ENCODE measurements at places on chromosomes 2 and 18.

DNA sequence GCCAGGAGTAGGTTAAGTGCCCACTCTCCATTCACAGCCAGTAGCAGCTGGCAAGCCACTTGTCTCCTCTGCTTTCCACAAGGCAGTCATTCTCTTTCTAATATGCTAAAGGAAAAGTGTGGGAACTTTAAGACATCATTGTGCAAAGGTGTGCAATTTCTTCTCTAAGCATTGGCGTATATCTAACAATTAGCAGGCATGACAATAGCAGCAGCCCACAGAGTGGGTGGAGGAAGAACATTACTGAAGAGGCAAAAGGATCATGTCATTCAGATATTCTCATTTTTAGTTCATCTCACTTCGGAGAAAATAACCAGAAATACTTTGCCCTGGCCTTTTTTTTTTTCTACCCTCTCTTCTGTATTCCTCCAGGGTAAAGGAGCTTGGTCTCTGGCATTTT is 177.6 kb downstream of the DNAH7 start:
- no peak for DNase-seq

DNA sequence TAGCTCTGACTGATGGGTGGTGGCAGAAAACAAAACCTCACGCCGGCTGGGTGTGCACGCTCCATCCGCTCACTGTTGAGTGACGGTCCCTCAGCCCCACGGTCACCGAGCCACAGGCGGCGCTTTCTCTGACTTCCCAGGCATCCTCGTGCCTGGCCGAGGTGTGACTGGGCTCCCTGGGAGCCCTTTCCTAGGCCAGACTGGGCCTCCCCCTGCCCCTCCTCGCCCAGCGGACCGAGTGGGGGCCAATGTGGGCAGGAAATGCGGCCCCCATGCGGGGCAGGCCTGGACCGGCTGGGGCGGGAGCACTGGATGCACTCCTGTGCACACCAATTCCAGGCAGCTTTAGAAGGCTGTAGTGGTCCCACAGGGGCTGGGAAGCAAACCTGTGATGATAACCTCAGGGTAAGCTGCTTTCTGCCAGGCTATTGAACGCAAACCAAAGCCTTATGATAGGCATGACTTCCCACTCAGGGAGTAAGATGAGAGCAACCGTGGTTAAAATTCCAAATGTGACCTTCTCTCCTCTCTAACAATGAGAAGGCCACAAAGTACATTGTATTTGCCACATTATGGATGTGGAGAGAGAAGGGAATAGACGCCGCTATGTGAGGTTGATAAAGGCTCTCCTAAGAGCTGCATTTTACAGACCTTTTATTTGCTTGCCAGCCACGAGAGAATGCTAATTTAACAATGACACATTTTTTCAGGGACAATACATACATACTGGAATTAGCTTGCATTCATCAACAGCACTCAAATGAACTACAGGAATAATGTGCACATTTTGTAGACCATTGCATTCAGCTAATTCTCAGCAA is 83.9 kb upstream of the PGAP1 start:
- DNase-seq: no peak

- no peak for DNase-seq
Observed at GRCh38 chr2:9297156-9297555, 90.5 kb downstream of the ASAP2 start.

- DNase-seq: no peak
Observed at GRCh38 chr18:52451851-52452250, 111.9 kb downstream of the DCC start.

- no peak for DNase-seq
Observed at GRCh38 chr18:48048251-48048650, 117.8 kb upstream of the SMAD2 start.

- DNase-seq: no peak
Observed at GRCh38 chr2:24022975-24023575, 13.2 kb downstream of the MFSD2B start.

GRCh38 chr2:62938126-62938525 is 112.5 kb upstream of the OTX1 start:
- no peak for DNase-seq

- DNase-seq: no peak
Observed at GRCh38 chr2:45340318-45340717, 270.7 kb downstream of the SRBD1 start.

DNA sequence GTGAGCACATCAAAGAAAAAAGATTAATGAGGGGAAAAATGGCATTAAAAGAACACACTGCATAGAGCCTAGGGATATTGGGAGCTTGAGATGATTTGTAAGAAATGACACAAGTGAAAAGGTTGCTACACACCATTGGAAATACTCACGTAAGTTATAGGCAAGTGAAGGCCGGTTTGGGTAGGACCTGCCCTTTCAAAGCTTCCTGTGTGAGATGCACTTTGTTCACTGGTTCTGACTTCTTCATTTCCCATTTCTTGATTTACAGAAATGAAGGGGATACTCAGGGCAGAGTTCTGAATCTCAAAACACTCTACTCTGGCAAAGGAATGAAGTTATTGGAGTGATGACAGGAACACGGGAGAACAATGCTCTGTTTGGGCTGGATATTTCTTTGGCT is at the start of gene IL18RAP:
TSS of gene IL18RAP (plus strand) at position 251 of the 400 bp plus-strand sequence. CDS start at position 369, 118 bp downstream.
- DNase-seq: no peak

- no peak for DNase-seq
Observed at GRCh38 chr2:201618744-201619662, 24.3 kb downstream of the TMEM237 start.

GRCh38 chr2:1936427-1936980 is 192.2 kb upstream of the PXDN start:
- DNase-seq: no peak

DNA sequence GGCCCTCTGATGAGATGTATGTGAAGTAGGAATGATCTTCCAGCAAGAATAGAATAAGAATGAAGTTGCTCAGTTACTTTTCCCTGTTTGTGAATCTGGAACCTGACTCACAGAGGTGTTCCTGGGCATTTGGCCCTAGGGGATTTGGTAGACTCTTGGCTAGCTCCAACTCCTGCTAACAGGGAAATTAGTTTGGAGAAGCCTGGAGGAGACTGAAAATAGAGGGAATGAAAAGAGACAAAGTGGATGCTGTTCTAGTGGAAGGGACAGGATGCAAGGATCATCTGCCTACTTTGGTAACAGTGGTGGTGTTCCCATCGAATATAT is 19.6 kb downstream of the TMEM17 start:
- no peak for DNase-seq

DNA sequence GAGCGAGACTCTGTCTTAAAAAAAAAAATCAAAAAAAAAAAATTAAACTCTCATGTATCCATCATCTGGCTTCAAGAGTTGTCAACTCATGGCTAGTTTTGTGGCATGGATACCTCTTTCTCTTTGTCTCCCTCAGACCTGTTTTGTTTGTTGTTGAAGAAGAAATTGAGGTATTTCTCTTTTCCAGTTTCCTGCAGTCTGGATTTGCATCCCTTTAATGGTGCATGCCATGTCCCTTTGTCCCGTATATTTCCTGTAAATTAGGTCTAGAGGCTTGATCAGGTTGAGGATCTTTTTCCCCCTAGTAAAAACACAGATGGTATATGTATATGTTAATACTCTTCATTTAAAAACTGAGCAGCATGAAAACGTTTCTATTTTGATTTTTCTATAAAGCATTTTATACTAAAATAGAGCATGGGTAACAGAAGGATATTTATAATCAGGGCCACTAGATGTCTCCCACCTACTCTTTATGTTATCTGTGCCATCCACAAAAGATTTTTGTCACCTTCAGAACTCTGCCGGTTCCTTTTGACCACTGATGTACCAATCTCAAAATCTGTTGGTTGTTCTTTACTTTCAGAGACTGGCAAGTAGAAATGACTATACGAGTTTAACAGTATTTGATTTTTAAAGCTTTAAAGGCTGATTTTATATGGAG is 80.1 kb downstream of the GALNT1 start:
- DNase-seq: no peak

GRCh38 chr2:162694266-162694665 is 144.3 kb downstream of the KCNH7 start:
- no peak for DNase-seq

- DNase-seq: no peak
Observed at GRCh38 chr2:169961911-169962310, 134.7 kb downstream of the UBR3 start.

GRCh38 chr2:32627441-32627813 is 423 bp upstream of the TTC27 start:
- DNase-seq: no peak

DNA sequence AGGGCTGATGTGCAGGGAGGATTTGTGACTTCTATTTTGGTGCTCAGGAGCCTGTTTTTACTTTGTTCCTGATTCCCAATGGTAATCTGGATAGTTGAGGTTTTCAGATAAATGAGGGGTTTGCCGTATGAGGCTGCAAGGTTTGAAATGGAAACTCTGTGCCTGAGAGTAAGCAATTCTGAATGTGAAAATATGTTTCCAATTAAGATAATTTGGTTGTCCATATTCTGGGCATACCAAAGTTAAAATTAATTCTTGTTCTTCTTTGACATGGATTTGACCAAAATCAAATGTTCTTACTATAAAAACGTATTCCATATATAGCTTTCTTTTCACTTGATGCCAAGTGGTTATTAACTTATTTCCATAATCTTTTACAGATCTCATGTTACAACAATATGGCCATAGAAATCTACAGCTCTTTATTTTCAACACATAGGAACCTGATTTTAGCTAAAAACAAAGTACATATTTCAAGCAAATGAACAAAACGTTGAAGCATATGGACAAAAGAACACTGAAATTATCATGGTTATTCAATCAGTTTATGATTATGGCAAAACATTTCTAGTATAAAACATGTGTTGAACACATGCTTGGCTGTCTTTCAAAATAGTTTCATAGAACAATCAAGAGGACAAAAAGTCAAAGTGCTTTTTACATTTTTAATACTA is 63.4 kb upstream of the ARHGAP28 start:
- DNase-seq: no peak

DNA sequence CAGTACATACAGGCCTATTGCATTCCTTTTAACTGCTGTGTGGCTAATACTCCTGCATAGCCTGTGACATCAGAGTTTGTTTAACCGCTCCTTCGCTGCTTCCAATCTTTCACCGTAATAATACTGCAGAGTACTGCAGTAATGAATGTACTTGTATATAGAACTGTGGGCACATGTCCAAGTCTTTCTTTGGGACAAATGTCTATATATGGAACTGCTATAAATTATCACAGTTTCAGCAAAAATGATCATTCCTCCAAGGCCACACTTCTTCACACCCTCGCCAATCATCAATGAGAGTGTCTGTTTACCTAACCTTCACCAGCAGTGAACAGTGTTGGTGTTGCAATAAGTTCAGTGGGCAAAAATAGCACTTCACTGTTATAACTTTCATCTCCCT is 230.4 kb downstream of the SP3 start:
- DNase-seq: no peak

- no peak for DNase-seq
Observed at GRCh38 chr2:234136461-234136860, 86.0 kb downstream of the SPP2 start.

GRCh38 chr2:117940436-117940835 is 73.4 kb downstream of the CCDC93 start:
- DNase-seq: no peak

DNA sequence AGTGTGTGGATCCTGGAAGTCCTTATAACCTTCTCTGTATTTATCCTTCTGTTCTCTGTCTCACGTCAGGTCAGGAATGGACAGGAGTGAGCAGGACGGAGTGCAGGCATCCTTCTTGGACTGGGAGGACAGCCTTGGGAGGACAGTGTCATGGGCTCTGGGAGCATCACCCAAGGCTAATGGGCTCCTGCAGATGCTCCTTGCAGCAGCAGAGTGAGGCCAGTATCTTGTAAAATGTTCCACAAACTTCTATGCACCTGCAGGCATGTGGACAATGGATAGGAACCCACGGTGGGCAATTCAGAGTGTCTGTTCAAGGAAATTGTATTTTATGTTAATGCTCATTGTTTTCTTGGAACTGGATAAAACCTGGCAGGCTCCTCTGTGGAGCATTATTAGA is 176.2 kb downstream of the RNF144A start:
- no peak for DNase-seq

DNA sequence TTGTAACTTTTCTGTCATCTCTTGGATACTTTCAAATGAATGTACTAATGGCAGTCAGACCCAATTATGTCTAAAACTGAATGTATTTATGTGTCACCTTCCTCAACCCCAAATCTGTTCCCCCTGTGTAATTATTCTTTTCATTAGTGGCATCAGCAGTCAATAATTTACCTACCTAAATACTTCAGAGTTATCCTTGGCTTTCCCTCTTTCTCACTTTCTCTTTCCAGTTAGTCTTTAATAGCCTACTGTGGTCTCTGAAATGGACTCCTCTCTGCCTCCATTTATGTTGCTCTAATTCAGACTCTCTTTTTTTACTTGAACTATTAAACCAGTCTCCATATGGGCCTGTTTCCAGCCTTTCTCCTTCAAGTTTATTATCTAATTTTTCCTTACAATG is 21.0 kb downstream of the C18orf63 start:
- DNase-seq: no peak

GRCh38 chr2:233265899-233266431 is 14.5 kb downstream of the ATG16L1 start:
- no peak for DNase-seq

GRCh38 chr2:44894058-44894457 is 47.4 kb upstream of the SIX3 start:
- DNase-seq: no peak

DNA sequence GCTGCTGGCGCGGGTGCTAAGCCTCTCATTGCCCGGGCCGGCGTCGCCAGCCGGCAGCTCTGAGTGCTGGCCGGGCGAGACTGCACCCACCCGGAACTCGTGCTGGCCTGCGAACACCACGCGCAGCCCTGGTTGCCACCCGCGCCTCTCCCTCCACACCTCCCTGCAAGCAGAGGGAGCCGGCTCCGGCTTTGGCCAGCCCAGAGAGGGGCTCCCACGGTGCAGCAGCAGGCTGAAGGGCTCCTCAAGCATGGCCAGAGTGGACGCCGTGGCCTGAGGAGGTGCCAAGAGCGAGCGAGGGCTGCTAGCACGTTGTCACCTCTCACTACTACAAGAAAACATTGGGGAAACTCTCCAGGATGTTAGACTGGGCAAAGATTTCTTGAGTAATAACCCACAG is 98.6 kb downstream of the SPIRE1 start:
- DNase-seq: no peak

GRCh38 chr2:151260573-151261230 is 961 bp downstream of the RBM43 start:
- DNase-seq: no peak

GRCh38 chr2:27844821-27845255 is 45.3 kb downstream of the RBKS start:
- no peak for DNase-seq

GRCh38 chr2:100756704-100757103 is 63.2 kb upstream of the NPAS2 start:
- no peak for DNase-seq
